H1 (cell line): ENCODE measurements at places on chromosomes 12 and 14.

DNA sequence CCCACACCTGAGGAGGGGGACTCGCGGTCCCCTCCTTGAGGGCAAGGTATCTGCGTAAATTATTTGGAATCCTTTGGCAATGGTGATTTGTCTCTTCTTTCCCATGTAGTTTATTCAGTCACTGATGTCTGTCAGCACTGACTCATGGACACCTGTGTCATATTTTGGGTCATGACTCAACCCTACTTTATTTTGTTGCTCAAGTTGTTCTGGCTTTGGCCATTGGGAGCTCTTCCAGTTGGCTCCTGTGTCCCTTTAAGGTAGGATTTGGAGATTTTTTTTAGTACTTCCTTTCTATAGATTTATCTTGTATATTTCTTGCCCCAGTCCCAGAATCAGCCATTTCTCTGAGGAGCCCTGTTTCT lies 47.4 kb upstream of the C14orf180 start:
- H3K36me3 ChIP-seq, result no peaks in the 10 kb centered on the region
- H3K4me3 ChIP-seq, result no peak overlapping the region
- H3K27ac ChIP-seq, result no peak overlapping the region
- DNase-seq, result no peak
- no peaks in the 10 kb centered on the region for H3K27me3 ChIP-seq

DNA sequence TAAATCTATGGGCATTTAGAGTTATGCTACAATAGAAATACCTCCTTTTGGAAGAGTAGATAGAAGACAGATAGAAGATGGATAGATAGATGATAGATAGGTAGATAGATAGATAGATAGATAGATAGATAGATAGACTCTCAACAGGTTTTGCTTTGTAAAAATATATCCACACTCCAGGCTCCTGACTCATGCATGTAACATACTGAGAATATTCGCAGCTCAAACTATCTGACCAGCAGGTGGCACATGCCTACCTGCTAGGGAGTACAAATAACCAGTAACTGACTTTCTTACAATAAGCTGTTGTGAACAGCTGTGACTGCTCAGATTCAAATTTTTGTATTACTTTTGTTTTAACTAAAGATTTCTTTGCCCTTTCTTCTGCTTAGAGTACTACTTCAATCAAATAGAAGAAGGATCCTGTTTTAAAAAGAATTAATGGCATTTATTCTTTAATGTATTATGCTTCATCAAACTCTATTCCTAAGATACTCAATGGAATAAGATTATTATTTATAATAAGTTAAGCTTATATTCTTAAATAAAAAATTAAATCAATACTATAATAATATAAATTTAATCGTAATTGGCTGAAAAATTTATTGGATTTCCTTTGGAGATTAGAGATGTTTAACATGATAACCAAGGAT lies 15.8 kb upstream of the CPNE8 start:
- no peak for DNase-seq
- no peaks in the 10 kb centered on the region for H3K36me3 ChIP-seq
- H3K4me1 ChIP-seq, result no peaks in the 10 kb centered on the region
- H3K4me3 ChIP-seq, result no peak overlapping the region

DNA sequence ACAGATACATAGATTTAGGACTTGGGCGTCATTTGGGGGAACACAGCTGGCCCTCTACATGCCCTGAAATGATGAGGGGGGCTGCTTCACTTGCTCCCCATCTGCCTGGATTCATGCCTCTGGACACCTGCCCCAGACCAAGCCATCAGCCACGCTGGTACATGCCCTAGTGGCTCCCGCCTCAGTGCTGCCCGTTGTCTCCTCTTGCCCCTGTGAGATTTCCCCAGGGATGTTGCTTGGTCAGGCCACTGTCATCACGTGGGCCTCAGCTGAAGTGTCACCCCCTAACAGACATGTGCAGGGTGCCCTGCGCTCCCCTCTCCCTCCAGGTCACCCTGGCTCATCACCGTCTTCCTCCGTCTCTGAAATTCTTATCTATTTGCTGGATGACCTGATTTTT lies 157.5 kb downstream of the PIWIL1 start:
- H3K4me3 ChIP-seq, result no peak overlapping the region
- DNase-seq, result no peak
- no peaks in the 10 kb centered on the region for H3K4me1 ChIP-seq
- no peaks in the 10 kb centered on the region for H3K27me3 ChIP-seq
- H3K36me3 ChIP-seq, result no peaks in the 10 kb centered on the region
- H3K27ac ChIP-seq, result no peak overlapping the region

DNA sequence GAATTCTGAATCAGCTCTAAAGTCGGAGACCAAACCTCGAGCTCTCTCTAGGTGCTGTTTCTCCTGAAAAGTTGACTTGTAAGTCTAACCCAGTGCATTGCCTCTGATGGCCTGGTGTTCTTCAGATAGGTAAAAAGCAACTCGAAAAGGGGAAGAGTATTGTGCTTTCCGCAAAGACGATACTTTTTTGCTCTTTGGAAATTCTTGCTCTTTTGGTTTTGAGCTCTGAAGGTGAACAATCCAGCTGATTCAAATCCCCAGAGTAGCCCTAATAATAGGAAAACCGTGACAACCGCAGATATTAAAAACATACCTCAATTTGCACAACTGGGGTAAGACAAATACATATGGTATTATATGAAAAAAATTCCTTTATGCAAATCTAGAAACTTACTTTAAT lies 447.4 kb downstream of the RAD51B start:
- H3K27ac ChIP-seq, result no peak overlapping the region
- H3K36me3 ChIP-seq, result no peaks in the 10 kb centered on the region
- H3K4me3 ChIP-seq, result no peak overlapping the region
- H3K4me1 ChIP-seq, result peaks cover under 1% of the 10 kb centered on the region; the same call in 1 of the 2 replicates
